ENCODE measurements at places on chromosomes 2 and 18.

GRCh38 chr2:162938387-162938786 lies 99.8 kb upstream of the KCNH7 start:
- DNase-seq = no peak

GRCh38 chr2:217279556-217279955 lies 419.7 kb upstream of the TNP1 start:
- no peak for DNase-seq

GRCh38 chr2:176317623-176318065 lies 48.4 kb downstream of the MTX2 start:
- no peak for DNase-seq

DNA sequence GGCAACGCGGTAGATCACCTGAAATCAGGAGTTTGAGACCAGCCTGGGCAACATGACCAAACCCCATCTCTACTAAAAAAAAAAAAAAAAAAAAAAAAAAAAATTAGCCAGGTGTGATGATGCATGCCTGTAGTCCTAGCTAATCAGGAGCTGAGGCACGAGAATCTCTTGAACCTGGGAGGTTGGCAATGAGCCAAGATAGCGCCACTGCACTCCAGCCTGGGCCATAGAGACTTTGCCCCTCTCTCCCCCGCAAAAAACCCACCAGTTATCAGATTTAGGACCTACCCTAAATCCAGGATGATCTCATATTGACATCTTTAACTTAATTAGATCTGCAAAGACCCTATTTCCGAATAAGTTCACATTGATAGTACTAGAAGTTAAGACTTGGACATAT lies 29.2 kb upstream of the LDAH start:
- DNase-seq = no peak

DNA sequence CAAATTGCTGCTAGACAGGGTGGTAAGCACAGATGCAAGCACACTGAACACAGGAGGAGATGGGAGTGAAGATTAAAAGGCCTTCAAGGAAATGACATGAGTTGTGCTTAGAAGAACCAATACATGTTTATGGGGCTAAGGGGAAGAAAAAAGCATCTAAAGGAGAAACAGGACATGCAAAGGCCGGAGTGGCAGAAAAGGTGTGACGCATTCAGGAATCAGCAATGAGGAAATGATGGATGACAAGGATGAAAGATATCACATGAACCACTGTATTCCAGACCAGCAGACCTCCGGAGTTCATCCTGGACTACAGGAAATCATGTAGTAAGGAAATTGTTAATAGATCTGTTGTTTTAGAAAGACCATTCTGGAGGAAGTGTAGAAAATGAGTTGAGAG lies 42.8 kb downstream of the PPP4R1 start:
- no peak for DNase-seq

- no peak for DNase-seq
These were observed 278.4 kb downstream of the RDH14 start for GRCh38 chr2:18282026-18282425.

GRCh38 chr2:157459486-157459885 lies 15.6 kb upstream of the CYTIP start:
- DNase-seq = no peak

GRCh38 chr18:37493352-37493935 lies 72.2 kb downstream of the CELF4 start:
- no peak for DNase-seq

DNA sequence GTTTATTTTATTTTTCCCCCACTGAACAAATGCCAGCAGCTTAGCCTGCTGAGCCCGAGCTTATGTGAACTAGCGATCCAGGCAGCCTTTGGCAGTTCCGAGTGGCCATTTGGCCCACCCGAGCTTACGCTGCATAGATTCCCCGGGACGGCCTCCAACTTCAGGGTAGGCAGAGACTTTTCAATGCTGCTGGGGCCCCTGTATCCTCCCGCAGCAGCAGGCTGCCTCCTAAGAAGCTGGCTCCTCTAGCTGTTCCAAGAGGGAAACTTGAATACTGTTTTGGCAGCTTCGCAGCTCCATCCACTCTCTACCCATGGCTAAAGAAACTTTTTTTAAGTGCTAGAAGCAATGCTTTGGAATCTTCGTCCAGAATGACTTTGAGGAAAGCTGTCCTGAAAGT lies 295.2 kb downstream of the SS18 start:
- DNase-seq = no peak

DNA sequence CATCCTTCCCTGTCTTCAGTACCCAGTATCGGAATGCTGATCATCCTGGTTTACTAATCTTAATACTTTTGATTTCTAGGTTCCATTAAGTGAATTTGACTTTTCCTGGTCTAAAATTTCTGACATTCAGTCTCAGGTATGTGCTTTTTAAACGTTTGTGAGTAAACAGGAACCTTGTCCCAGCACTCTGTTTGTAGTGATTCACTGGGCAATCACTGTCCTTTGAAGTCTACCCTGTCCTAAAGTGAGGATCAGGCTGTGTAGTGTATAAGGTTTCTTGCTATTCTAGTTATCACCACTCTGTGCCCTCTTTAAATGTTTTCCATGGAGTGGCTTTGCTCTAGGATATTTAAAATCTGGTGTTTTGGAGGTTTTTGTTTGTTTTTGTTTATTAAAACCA lies 14.4 kb downstream of the DDX18 start:
- no peak for DNase-seq

GRCh38 chr2:172496160-172496608 lies 59.7 kb upstream of the PDK1 start:
- peak; percentile 64 for DNase-seq

GRCh38 chr18:22106536-22107292 lies 62.7 kb upstream of the GATA6 start:
- no peak for DNase-seq

DNA sequence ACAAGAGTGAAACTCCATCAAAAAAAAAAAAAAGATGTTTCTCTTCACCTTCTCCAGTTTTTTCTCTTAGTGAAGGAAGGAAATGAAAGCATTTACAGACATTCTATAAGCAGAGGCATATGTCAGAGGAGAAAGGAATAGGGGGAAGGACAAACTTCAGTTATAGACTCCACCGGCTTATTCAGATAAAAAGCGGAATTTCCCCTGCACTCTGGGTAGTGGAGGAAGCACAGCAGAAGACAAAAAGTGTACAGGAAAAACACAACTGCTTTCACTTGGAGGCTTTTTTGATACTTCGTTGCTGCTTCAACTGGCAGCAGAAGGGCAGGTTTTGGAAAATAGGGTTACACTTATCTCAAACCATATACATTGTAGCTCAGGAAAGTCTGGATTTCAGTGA lies 3.2 kb upstream of the MGAT4A start:
- peak; percentile 70 for DNase-seq

DNA sequence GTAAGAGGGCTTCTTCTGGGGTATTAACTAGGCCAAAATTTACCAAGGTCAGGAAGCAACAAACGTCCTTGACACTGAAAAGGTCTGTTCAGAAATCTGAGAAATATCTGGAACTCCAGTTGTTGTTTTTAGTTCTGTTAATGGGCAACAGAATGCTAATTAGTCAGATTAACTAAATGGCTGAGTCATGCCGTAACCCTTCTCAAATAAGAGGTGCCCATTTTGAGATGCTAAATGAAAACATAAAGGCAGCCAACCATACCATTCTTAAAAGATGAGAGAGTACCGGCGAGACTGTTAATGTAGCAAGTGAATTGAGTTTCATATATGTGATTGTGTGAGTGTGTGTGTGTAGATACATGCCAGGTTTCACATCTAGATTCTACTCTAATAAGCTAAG lies 147.9 kb upstream of the GAREM1 start:
- no peak for DNase-seq

- no peak for DNase-seq
These were observed 517.0 kb upstream of the KLHL29 start for GRCh38 chr2:22867973-22868372.
